Umbilical cord (tissue), 2 donors: ENCODE measurements at places on chromosomes 3 and 15. TPM values are rescaled to one million over a fixed set of nuclear protein-coding genes. Genes with fewer than 3 reads are reported as not detected.
A peak's percentile ranks its signal among the peaks of the same experiment; 100 is the strongest.

C3orf85 gene
- total RNA-seq, result 2.6 TPM

DNA sequence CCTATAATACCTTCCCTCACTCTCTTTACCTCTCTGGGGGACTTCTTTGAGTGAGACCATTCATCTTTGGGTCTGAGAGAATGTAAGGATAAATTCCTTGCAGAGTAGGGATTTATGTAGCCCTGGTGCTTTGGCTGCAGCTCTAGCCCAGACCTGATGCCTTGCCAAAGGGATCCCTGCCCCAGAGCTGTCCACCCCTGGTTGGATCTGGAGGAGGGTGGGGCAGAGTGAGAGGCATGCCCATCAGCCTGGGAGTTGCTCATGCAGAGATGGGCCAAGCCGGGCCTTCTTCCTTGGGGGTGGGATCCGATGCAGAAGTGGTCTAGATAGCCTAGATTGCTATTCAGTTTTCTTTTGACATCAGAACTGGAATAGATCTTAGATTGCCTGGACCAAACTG is 31.5 kb downstream of the RTP1 start:
- peak; percentile 6 for DNase-seq

ZWILCH gene
- total RNA-seq, result 8.4 TPM

CTXN2 gene
- total RNA-seq, result 1.2 TPM

GRCh38 chr15:77974098-77974414 is 103.5 kb downstream of the TBC1D2B start:
- DNase-seq, result peak; percentile 46

TTLL13 gene
- not detected for total RNA-seq

AADACL2 gene
- 8.7 TPM for total RNA-seq

DNA sequence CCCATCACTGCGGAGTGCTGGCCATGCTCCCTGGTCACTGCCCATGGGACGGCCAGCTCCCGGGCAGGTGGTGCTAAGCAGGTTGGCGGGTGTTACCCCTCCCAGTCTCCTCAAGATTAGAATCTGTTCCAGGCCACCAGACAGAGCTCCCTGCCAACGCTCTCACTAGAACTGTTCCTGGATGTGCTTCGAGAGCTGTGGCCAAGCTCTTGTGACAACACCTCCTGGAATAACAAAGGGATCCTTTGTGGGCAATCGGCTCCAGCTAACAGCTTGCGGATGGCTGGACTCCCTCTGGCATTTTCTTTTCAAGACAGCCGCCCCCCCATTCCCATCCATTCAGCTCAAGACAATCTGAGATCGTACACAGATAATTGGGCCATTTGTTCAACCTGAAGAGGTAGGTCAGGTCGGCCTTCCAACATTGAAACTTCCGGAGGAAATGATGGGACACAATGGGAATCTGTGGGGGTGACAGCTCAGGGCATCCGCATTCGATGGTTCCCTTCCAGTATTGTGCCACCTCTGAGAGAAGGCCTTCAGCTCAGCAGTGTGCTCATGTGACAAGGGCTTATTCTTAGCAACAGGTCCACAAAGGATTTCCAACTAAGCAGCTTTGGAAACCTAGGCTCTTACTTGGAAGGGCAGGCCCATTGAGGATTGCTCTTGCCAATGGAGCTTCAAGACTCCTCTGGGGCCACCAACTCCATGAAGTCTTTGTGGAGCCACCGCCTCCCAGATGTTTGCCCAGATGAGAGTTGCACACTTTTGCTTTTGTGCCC is 11.6 kb upstream of the EPHB3 start:
- DNase-seq, result no peak

SLC28A1 gene
- 0.72 TPM for total RNA-seq

- no peak for DNase-seq
Measured at GRCh38 chr15:92466834-92467233, 73.2 kb downstream of the ST8SIA2 start.

SKIL gene
- 89.3 TPM for total RNA-seq

DNA sequence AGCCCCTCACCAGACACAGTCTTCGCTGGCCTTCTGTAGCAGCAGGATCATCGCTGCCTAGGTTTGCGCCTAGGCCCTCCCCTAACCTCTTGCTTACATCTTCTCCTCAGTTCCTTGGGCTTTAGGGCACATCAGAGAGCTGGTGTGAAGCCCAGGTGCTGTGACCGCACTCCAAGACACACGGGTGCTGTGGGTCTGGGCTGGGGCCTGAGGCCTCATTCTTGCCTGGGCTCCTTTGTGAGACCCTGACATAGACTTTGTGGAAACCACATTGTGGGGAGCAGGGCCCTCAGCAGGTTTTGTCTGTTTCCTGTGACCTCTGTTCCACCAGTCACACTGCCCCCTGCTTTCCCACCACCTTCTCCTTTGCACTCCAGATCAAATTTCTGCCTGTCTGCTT is 8.0 kb downstream of the AMIGO3 start:
- no peak for DNase-seq

GRCh38 chr3:34011171-34012101 is 213.0 kb downstream of the PDCD6IP start:
- DNase-seq, result no peak
